ENCODE measurements at places on chromosomes 2 and 18.

DNA sequence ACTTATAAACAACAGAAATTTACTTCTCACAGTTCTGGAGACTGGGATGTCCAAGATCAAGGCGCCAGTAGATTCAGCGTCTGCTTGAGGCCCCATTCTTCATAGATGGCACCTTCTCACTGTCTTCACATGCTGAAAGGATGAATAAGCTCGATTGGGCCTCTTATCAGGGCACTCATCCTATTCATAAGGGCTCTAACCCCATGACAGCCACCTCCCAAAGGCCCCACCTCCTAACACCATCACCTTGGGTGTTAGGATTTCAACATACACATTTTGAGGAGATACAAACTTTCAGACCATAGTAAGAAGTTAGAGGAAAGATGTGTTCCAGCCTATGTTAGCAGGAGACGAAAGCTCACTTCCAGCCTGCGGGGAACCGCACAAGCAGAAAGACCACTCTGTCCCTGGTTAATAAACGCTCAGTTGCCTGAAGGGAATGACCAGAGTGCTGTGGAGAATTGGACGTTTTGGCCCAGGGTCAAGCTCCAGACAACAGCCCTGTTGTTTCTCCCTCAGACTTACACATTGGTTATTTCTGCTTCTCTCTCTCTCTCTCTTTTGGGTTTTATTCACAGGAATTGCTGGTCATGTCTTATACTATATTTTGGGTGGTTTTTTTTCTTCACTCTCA lies 90.3 kb downstream of the MAPRE2 start:
- no peak for DNase-seq

- DNase-seq, result no peak
These were observed 159.6 kb downstream of the DCC start for GRCh38 chr18:52499644-52500043.

GRCh38 chr18:53952700-53953099 lies 271.8 kb downstream of the MBD2 start:
- no peak for DNase-seq

DNA sequence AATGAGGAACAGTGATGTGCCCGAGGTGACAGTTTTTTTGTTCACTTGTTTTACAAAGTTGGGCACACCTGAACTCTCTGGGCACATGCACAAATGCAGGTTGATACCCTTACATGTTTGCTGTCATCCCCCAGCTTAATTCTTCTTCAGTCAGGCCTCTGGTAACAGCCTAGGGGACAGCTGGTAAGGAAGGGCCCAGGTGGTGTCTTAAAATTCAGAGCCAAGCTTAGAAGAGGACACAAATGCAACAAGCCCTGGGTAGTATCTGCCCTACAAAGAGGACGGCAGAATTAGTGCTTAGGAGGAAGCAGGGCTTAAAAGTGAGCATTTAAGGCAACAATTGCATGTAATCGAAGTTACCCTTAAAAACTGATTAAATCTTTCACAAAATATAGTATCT lies 171.9 kb upstream of the ACAA2 start:
- DNase-seq, result no peak

- DNase-seq, result peak; percentile 63
These were observed 300.9 kb downstream of the PHLPP1 start for GRCh38 chr18:63016270-63016669.

DNA sequence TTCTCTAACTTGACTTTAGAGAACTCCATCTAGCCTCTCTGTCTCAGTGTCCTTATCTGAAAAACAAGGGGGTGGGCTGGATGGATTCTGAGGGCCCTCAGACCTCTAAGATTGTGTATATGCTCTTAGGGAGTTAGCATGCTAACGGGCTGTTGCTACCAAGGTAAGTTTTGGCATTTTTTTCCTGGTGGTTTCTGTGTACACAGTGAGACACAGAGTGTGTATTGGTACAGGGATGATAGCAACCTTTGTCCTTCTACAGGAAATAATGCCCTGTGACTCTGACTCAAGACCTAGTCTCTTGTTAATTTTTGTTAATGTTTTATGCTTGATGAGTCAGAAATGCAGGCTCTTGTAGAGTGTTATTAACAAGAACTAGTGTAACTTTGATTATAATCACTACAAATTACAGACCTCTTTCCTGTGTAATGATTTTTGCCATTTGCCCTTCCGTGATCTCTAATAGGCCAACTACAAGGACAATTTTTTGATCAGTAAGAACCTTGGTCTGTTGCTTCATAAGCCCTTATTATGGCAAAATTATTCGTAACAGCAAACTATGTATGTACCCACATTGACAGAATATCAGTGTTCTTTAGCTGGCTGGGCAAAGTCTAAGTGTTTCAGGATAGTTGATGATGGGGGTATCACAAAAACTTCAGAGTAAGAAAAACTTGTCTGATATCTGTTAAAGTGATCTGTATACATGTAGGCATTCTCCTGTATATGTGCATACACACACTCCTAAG lies 89.7 kb downstream of the SPTBN1 start:
- peak; percentile 73 for DNase-seq

- DNase-seq, result no peak
These were observed 1.1 kb downstream of the CD28 start for GRCh38 chr2:203707530-203707929.

GRCh38 chr18:79484661-79485621 lies 89.2 kb downstream of the NFATC1 start:
- no peak for DNase-seq

GRCh38 chr2:24163601-24164000 lies 11.3 kb upstream of the FAM228A start:
- no peak for DNase-seq

All from RKO (cell line).